ENCODE measurements at places on chromosomes 6 and 20.

DNA sequence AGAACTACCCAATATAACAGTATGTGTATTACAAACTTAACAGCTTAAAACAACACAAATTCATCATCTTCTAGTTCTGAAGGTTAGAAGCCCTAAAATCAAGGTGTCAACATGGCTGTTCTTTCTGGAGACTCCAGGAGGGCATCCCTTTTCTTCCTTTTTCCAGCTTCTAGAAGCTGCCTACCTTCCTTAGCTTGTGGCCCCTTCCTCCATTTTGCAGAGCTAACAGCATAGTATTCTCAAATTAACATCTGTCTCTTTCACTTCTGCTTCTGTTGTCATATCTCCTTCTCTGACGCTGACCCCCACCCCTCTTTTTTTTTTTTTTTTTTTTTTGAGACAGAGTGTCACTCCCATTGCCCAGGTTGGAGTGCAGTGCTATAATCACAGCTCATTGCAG lies 52.8 kb upstream of the AKIRIN2 start:
- no peak for DNase-seq

GRCh38 chr6:5085648-5086293 lies 630 bp downstream of the PPP1R3G start:
- no peak for DNase-seq

GRCh38 chr20:24763386-24764026 lies 185.6 kb upstream of the CST7 start:
- no peak for DNase-seq

GRCh38 chr20:45080867-45081624 lies 19.9 kb downstream of the KCNS1 start:
- DNase-seq = no peak

DNA sequence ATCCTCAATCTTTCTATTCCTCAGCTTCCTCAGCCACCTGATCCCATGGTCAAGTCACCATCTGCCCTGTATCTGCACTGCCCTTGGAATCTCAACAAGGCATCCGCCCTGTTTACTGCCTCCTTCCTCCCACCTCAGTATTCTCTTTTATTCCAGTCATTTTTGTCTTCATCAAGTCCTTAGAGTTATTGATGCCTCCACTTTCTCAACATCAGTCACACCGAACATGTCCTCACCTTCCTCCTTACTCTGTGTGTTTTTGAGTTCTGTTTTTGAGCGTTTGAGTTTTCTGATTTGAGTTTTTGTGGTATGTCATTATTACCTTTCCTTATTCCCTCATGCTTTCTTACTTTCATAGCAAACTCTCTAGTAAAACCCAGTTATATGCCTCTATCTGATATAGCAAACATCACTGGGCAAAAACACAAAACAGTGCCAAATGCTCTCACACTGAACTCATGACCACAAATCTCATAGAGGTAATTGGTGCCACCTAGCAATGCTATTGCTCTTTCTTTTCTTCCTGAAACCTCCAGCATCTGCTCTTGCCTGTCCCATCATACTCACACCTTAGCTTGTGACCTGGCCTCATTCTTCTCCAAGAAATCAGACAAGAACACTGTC lies 11.8 kb upstream of the GNRH2 start:
- no peak for DNase-seq

DNA sequence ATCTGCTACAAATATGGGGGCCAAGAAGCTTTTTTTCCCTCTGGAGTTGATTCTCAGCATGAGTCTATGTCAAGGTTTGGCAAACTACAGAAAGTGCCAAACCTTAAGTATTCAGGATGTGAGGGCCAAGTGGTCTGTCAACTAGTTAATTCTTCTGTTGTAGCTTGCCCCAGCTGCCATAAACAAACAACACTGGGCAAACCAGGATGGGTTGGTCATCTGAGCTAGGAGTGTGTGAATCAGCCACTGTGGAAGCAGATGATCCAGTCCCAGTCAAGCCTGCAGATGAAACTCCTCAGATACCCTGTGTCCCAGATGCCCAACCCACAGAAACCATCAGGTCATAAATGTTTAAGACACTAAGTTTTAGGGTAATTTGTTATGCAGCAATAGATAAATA lies 103.0 kb upstream of the MOCS1 start:
- no peak for DNase-seq

DNA sequence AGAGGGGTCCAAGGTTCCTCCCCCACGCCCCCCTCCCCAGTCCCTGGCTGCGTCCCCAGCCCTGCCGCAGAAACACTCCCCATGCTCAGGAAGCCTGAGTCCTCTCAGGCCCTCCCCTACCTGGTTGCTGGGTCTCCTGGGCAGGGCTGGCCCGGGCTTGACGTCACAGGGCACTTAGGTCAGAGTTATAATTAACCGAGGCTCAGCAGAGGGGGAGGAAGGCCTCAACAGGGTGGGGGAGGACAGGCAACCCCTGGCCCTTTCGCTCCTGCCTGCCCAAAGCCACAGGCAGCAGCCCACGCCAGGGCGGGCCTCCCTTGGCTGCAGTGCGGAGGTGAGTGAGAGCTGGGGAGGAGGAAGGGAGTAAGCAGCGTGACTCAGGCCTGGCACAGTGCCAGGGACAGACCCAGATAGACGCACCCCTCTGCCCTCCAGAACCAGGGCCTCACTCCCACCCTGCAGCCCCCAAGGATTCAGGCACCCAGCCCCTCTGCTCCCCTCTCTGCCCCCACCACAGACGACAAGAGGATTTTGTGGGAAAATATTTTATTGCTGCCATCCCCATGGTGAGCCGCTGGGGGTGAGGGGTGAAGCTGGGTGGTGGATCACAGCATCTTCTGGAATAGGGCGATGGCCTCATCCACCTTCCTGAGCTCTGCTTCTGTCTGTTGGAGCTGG lies at the start of gene VWA7:
Gene VWA7 (minus strand): TSS at position 340 of the 678 bp plus-strand sequence. CDS start 549 bp downstream, outside the sequence.
- DNase-seq = peak; percentile 70

DNA sequence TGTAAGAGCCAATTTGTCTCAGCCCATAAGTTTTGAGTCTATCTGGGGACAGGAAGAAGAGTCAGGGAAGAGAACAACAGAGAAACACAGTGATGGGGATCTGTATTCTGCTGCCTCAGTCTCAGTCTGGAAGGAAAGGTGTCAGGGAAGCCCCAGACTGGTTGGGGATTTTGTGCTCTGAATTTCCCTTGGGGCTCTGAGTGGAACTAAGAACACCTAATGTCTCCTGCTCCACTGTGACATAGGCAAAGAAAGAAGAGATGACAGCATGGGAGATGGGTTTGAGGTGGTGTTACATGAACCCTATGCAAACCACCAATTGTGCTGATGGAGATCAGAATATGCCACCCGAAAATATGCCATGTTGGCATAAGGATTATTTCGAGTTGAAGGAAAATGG lies 139.5 kb upstream of the MYLIP start:
- DNase-seq = no peak

DNA sequence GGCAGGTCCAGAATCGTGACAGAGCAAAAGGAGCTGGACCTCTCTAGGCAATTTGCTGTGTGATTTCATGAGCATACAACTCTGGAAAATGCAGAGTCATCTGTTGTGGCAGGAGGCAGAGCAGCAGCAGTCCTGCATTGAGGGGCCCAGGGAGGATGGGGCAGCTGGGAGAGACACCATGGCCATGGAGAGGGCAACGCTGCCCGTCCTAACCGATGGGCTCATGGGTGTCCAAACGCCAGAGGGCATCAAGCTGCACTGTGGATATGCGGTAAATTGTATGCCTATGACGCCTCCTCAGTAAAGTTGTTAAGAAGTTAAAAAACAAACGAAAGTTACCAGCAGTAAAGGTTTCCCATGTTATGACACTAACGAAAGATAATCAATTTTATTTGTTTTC lies 42.2 kb upstream of the DACT2 start:
- DNase-seq = no peak

GRCh38 chr6:112227992-112228391 lies 26.4 kb downstream of the LAMA4 start:
- DNase-seq = no peak

GRCh38 chr6:52582996-52583395 lies 6.1 kb upstream of the TRAM2 start:
- no peak for DNase-seq

GRCh38 chr6:20058121-20058905 lies 154.0 kb downstream of the MBOAT1 start:
- DNase-seq = no peak

DNA sequence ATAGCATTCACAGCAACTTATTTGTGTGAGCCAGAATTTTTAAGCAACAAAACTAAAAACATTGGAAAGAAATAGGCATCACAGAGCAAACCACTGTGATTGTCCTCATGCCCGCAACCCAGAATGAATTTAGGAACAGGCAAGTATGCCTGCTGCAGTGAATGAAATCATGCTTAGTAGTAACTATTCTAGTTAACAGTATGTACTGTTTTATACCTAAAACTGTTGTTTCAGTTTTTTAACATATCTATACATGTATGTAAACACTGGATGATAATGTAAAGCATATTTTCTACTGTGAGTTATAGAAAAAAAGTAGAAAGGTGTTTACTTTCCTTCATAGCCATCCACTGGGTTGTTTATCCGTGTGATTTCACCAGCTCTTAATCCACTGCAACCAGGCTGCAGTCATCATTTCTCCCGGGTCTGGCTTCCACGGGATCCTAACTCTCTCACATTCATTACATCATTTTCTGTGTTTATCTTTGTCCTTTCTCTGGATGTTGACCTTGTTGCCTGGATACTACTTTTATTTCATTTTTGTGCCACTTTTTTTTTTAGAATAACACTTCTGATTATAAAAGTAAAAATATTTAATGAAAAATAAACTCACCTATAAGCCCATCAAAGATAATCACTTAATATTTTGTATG lies 3.6 kb upstream of the ARFGEF3 start:
- DNase-seq = no peak

DNA sequence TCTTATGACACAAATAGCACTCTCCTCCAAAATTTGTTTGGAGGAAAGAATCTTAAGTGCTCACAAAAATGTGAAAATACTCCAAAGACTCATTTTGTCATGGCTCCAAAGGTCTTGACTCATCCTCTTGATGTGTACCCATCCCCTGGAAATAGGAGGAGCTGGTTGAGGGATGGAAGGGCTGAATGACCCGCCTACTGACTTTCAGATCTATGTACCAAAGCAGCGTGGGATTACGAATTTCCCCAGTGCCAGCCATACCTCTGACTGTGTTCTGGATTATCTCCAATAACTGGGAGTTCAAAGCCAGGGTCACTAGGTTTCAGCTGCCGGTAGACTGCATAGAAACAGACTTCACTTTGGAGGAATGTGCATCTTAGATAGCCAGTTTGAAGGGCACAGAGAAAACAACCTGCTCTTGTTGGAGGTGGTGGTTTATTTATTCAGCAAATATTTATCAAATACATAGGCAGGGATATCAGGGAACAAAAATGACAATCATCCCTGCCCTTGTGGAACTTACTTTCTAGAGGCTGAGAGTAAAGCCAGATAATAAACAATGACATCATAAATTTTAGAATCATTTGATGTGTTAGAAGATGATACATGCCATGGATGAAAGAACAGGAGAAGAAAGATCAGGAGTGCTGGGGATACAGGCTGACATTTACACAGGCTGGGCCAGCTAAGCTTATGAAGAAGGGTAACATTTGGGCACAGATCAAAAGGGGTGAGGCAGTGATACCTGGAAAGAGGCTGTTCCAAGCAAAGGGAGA lies 246.6 kb downstream of the TBXT start:
- DNase-seq = no peak

GRCh38 chr20:5735845-5736510 lies 14.2 kb upstream of the SHLD1 start:
- no peak for DNase-seq

DNA sequence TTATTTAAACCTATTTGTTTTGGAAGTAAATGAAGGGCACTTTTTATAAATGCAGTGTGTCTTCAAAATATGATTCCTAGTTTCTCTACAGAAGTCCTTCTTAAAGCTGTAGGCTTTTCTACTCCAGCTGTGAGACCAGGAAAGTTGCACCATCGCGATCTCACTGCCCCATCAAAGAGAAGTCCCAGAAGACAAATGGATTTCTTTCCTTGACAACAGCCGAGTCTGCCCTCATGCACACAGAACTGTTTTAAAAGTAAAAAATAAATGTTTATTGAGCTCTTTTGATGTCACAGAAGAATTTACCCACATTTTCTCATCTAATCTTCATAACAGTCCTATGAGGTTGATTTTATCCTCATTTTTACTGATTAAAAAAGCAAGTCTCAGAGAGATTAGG lies 324.4 kb upstream of the NT5E start:
- DNase-seq = no peak

GRCh38 chr6:154289818-154290508 lies 66.6 kb downstream of the IPCEF1 start:
- no peak for DNase-seq

GRCh38 chr6:156848533-156848932 lies 71.4 kb downstream of the ARID1B start:
- DNase-seq = no peak

DNA sequence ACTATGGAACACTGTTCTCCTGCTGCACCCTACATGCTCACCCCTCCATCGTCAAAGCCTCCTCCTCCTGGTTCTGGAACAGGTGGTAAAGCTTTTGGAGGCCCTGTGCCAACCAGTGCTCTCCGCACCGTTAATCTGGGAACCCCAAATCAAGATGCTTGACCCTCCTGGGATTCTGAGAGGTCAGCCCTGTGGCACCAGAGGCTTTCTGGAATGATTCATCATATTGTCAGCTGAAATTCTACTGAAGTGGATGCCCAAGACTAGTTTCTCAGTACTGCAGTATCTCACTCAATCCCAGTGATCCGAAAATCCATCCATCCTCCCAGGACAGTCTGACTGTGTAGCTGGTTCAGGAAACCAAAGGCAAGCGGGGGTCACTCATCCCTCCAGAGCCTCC lies 92.7 kb downstream of the TRERF1 start:
- no peak for DNase-seq

- no peak for DNase-seq
Observed at GRCh38 chr20:23048283-23049200, 930 bp downstream of the THBD start.

DNA sequence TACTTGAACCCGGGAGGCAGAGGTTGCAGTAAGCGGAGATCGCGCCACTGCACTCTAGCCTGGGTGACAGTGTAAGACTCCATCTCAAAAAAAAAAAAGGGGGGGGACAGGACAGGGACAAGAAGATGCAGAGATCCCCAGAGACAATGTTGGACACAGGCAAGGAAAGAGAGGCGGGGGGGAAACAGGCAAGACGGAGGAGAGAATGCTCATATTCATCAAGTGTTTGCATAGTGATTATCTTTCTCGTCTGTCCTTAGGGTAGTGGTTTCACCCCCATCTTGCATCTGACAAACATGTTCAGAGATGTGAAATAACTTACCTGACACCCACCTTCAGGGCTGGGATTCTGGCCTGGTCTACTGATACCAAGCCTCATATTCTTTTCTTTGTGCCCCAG lies 29.0 kb downstream of the CHMP4B start:
- DNase-seq = no peak

DNA sequence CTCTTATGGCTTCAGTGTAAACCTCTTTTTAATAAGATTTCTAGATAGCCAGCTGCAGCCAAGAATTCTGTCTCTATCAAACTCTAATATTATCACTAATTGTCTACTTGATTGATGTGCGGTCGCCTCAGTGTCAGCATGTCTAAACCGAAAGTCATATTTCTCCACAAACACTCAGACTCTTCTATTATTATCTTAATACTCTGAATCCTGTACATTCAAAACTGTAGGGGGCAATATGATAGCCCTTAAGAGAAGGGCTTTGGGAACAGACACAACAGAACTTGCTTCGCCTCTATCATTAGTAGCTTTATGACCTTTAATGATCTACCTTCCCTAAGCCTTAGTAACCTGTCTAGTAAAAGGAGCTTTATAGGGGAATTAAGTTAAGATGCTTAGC lies 379.7 kb upstream of the PTCHD4 start:
- no peak for DNase-seq

Measured in activated CD4-positive, alpha-beta T cell treated with anti-CD3 and anti-CD28 coated beads for 24 hours (primary cell).